ENCODE measurements at places on chromosomes 12 and 14.
A peak's percentile ranks its signal among the peaks of the same experiment; 100 is the strongest.

DNA sequence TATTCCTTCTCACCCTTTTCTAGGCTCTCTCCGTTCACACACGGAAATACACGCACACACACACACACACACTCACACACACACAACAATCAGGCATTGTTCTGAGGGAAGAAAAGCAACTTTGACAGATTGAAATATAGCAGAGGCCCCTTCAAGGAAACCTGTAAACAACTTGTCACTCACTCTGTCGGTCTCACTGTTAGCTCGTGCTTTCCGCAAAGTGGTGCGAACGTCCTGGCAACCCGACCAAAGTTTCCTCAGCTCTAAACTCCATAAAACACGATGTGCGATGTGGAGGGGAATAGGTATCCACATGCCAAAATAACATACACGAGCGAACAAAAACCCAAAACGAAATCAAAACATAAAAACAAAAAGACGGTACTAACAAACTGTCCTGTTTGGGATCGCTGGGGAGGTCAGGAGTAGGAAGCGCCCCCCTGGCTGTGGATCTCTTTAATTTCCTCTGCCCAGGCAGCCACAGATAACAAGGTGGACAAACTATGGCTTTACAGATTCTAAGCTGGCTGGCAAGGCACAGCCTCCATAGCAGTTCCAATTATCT is 822 bp upstream of the SOX5 start:
- no peak for DNase-seq

- DNase-seq, result peak; percentile 13
Measured at GRCh38 chr14:56490379-56490778, 89.2 kb upstream of the TMEM260 start.

DNA sequence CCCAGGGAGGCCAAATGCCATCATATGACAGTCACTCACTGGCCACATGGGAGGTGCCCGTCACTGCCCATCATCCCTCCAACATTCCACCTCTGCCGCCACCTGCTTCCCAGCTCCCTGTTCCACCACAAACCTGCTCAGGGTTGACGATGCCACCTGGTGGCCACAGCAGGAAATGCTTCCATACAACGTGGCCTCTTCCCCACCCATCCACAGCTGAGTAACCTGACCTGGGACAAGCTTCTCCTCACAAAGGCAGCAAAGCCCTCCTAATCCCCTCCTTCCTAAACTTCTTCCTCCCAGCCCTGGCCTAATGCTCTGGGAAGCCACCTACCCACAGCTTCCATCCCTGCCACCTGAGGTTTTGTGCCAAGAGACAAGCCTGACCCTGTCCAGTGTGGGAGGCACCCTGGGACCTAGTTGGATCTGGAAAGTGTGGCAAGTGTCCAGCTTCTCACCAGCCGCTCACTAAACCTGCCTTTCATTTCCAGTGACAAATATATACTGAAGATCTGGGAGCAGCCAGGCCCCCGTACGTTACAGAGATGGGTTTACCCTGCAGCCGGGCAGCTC is 4.3 kb downstream of the DEGS2 start:
- DNase-seq, result no peak

DNA sequence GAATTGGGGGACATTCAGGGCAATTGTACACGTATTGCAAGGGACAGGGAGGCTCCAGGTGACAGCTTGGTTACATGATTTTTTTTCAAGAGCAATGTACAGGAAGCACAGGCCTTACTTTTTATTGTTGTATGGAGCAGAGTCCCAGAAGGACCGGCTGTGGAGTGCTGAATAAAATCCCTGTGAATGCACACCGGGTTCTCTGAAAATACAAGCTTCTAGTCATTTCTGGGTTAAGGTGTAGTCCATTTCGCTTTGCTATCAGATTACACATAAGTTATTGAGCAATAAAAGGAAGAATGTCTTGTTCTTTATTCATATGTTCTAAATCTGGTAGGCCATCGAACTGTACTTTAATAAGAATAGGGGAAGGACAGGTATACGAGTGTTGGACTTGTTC is 52.2 kb downstream of the PDE3A start:
- DNase-seq, result no peak

DNA sequence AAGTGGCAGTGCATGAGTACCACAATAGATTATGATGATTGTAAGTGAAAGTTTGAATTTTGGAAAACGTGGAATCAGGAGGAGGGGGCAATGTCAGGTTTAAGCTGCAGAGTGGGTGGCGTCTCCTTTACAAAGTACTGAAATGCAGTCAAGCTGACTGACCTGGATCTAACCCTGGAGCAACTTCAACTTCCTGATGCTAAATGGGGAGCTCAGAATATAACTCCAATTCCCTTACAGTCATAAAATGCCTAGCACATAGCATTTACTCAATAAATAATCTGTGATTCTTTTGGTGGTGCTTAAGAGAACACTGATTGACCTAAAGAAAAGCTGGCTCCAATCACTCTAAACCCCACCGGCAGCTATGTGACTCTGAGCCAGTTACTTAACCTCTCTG is 38.5 kb downstream of the CCDC60 start:
- DNase-seq, result no peak

- DNase-seq, result no peak
Measured at GRCh38 chr14:72644758-72645489, 249.0 kb downstream of the DPF3 start.

GRCh38 chr14:99628887-99629618 is 15.9 kb upstream of the HHIPL1 start:
- peak; percentile 59 for DNase-seq

DNA sequence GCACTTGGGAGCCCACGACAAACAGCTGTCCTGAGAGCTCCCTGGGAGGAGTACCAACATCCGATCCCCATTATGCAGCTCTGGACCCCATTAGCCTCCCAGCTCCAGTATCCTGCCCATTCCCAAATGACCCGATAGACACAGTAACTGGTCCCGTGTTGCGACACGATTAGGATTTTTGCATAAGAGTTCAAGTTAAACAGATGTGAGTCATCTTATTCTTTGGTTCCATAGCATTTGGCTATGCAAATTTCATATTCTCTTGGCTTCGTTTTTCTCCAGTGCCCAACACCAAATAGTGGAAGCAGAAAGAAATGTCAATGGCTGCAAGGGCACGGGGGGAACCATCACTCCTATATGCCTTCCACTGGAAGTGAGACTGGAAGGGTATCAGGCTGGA is 43.0 kb upstream of the LRRC10 start:
- no peak for DNase-seq

DNA sequence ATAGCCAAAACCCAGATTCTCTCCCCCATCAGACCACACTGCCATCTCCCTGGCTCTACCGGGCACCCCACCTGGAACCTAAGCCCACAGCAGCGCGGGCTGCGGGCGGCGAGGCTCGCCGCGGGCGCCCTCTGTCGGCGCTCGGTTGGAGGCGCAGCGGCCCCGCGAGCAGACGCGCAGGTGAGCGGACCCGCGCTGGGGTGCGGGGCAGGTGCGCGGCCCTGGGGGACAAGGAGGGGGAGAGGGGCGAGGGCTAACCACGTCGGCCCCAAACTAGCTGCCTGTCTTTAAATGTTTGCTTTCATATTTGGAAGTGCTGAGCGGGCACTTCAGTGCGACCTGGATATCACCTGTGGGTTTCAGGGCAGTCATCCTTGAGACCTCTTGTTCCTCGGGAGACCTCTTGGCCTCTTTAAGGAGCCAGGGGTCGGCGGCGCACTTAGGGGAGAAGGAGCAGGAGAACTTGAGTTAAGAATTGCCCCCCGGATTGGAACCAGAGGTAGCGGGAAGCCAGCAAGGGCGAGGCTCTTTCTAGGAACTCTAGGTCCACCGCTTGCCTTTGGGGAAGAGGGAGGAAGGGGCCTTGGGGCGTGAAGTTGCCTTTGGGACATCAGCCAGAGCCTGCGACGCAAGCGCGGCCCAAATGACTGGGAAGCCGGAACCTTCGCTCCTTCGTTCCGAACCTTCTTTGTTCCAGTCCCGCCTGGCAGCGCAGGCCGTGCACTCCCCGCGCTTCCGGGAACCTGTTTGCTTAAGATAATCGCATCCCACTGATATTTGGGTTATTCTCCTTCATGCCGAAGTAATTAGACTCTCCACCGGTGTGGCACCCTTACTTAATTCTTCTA is 78.7 kb downstream of the NEDD1 start:
- peak; percentile 17 for DNase-seq

- no peak for DNase-seq
Measured at GRCh38 chr12:10783252-10783651, 19.2 kb downstream of the TAS2R7 start.

- DNase-seq, result peak; percentile 94
Measured at GRCh38 chr12:124917135-124917840, 2.8 kb upstream of the UBC start.

GRCh38 chr12:22518998-22519397 is 25.3 kb downstream of the C2CD5 start:
- DNase-seq, result no peak

DNA sequence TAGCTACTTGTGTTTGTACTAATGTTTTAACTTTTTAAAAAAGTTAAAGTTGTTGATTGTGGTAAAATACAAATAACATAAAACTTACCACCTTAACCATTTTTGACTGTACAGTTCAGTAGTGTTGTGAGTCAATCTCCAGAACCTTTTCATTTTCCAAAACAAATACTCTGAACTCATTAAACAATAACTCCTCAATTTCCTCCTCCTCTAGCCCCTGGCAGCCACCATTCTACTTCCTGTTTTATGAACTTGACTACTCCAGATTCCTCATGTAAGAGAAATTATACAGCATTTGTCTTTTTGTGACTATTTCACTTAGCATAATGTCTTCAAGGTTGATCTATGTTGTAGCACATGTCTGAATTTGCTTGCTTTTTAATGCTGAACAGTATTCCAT is 299.1 kb upstream of the AMIGO2 start:
- no peak for DNase-seq

- DNase-seq, result no peak
Measured at GRCh38 chr14:34582117-34582680, 42.7 kb upstream of the EAPP start.

- DNase-seq, result no peak
Measured at GRCh38 chr14:49962621-49963020, 69.7 kb downstream of the ARF6 start.

GRCh38 chr14:69318241-69318640 is 58.3 kb downstream of the GALNT16 start:
- no peak for DNase-seq

GRCh38 chr12:79763766-79764452 is 73.1 kb upstream of the PAWR start:
- no peak for DNase-seq

- no peak for DNase-seq
Measured at GRCh38 chr12:29901585-29901984, 117.8 kb upstream of the TMTC1 start.

GRCh38 chr12:40769846-40770245 is 77.6 kb downstream of the CNTN1 start:
- no peak for DNase-seq

DNA sequence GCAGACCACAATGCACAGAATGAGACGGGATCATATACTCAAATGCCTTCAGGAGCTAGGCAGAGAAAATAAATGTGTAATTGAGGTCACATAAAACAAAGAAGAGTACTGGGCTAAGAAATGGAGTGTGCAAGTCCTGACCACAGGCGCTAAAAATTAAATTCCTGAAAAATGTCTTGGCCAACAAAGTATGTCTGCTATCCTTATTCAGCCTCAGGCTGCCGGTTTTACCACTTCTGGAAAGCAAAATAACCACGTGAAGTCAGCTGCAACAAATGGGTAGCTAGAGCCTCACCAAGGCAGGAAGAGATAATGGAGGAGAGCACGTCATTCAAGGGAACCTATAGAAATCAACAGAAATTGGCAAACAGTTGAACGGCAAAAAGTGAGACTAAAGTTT is 3.1 kb downstream of the PYGL start:
- no peak for DNase-seq

DNA sequence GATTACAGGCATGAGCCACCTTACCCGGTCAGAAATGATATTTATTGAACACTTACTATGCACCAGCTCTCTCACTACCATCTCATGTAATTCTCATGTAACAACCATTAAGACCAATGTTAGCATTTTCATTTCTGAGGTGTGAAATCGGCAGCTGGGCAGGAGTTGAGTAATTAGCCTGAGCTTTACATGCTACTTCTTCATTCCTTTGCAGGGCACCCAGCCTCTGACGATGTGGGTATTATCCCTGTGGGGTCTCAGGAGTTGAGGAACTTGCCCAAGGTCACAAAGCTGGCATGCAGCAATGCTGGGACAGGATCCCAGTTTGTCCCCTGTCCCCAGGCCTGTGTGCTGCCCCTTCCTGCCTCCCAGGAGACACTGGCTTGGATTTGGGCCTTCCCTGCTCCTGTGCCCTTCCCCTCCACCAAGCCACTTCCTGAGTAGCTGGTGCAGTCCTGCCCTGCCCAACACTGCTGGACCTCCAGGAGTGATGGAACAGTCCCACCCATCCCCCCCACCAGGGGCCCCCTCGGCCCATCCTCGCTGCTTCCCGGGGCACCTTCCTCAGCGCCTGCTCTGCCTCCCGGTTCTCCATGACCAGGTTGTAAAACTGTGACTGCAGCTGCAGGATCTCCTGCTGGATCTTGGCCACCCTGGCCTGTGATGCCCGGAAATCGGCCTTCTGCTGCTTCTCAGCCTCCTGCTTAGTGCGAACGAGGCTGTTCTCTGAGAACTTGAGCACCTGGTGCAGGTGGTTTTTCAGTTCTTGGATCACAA is 14.7 kb downstream of the RITA1 start:
- no peak for DNase-seq

- DNase-seq, result no peak
Measured at GRCh38 chr14:27605282-27605681, 1007.4 kb upstream of the NOVA1 start.

- DNase-seq, result no peak
Measured at GRCh38 chr12:68514807-68515411, 95.8 kb upstream of the RAP1B start.

DNA sequence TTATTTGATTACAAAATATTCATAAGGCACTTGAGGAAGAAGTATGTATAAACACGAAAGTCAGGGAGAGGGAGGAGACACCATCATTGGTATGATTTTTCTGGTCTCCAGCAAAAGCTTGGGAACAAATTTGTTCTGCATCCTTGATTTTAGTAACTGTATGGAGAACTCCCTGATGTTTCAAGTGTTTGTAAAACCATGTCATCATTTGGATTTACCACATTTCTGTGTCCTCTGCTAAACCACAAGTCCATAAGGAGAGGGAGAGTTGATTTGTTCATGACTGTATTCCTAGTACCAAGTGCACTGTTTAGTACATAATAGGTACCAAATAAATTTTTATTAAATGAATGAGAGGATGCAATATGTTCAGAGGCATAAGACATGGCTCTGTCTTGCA is 181.1 kb downstream of the BTG1 start:
- DNase-seq, result no peak

DNA sequence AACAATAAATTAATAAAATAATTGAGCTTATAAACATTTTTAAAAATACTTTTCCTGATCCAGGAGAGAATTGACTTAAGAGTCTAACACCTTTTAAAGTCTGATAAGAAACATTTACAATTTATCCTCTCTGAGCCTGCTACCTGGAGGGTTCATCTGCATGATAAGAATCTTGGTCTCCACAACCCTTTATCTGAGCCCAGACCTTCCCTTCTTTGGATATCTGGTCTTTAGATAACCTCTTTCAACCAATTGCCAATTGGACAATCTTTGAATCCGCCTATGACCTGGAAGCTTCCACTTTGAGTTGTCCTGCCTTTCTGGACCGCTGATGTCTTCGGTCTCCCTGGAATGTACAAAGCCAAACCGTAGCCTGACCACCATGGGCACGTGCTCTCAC is 1393.3 kb upstream of the TMEM132C start:
- DNase-seq, result no peak

Data from CD4-positive, alpha-beta T cell treated with Interleukin-6 at 100 ng/mL for 8 hours (primary cell).